ENCODE measurements at places on chromosomes 3 and 15.

GRCh38 chr3:39937315-39937714 lies 127.9 kb downstream of the MYRIP start:
- no peak for DNase-seq

DNA sequence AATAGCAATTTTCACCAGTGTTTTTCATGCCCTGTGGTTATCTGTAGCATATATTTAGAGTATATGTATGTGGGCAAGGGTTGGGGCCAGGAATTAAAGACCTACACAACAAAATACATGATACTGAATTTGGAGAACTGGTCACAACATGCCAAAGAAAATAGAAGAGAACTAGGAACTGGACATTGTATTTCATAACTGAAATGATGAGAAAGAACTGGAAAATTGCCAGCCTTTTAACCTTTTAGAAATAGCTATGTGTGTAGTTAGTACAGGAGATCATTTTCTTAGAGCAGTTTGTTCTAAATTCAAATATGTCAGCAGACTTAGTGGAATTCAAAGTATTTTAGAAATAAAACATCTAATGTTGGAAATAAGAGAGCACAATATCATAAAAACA lies 227.1 kb upstream of the CGNL1 start:
- DNase-seq = no peak

DNA sequence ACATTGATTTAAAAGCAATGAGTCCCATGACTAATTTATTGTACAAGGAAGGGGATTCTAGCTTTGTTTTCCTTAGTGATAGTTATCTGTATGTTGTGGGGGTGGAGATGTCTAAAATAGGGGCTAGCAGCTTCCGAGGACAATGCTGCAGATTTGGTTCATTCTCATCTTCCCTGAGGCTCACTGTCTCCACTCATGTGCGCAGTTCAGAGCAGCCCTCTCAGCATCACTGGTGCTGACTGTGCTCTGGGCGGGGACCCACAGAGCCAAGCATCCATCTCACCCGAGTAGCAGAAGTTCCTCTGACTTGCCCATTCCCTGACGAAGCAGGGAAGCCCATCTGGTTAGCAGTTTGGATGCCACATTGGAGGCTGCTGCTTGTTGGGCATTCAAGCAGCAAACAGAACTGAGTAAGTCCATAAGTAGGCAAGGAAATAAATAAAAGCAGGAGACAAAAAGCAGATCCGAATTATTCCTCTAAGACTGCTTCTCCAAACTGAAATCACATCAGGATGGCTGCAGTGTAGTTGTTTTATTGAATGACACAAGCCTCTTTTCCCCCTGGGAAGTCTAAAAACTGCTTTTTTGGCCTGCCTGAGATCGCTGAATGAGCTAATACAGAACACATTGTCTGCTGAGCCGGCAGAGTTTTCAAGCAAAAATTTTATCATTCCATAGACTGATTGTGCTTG lies 27.5 kb downstream of the RARB start:
- no peak for DNase-seq

DNA sequence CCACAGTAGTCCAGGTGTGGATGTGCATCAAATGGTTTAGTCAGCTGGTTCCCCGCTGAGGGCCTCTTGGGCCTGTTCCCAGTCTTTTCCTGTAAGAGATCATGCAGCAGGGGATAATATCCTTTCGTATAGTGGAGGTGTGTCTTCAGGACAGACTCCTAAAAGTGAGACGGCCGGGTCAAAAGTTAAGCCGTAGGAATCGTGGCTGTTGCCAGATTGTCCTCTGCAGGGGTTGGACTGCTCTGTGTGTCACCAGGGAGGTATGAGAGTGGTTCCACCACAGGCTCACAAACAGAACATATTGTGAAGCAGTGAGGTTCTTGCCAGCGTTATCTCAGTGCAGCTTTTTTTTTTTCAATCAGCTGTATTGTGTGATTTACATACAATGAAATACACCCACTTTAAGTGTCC lies 95.0 kb downstream of the VGLL4 start:
- DNase-seq = no peak

DNA sequence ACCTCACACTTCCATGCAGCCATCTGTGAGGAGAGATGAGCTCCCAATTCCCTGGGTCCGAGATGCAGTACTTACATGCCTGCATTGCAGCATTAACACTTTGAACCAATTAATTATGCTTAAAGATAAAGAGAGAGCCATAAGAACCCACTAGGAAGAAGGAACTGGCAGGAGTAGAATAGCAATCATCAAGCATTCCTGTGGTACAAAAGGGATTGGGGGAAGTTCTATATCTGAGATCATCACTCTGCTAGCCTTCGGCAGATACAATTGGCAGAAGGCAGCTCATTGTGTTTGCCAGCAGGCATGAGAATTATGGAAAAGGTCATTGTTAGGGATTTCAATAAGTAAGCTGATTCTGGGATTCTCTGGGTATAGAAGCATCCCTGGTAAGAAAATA lies 891.4 kb downstream of the NTRK3 start:
- no peak for DNase-seq

GRCh38 chr3:172365028-172365567 lies 83.2 kb downstream of the GHSR start:
- DNase-seq = no peak

GRCh38 chr3:111593666-111594065 lies 1.5 kb downstream of the ZBED2 start:
- DNase-seq = no peak

DNA sequence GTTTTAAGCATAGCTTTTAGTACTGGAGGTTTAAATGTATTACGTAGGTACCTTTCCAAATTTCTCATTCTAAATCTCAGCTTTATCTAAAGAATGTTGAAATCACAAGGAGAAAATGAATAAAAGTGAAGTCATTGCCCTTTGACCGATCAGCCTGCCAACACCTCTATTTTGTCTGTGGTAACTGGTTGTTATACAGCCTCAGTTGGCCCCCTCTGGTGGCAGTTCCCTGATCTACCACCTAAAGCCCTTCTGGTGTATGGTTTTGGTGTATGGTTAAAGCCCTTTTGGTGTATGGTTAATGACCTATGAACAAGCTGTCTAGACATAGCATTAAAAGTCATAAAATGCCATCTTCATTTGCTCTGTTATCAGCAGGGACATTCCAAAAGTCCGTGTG lies 378.2 kb upstream of the AZI2 start:
- no peak for DNase-seq

DNA sequence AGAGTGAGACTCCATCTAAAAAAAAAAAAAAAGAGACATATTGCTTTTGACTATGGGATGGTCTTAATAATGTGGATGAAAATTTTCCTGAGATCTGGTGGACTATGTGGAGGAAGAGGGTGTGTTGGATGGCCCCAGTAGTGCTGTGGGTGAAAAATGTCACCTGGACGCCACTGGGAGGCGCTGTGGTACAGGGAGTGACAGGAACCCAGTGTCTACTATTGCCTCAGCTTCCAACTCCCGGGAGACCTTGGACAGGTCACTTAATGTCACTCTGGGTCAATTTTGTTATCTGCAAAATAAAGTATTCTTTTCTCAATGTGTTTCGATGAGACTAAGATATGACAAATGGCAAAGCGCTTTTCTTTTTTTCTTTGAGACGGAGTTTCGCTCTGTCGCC lies 27.7 kb upstream of the DCP1A start:
- peak; percentile 32 for DNase-seq

GRCh38 chr3:32285891-32286290 lies 47.4 kb downstream of the CMTM8 start:
- DNase-seq = no peak

- no peak for DNase-seq
These were observed 20.2 kb downstream of the RAF1 start for GRCh38 chr3:12643724-12644123.

DNA sequence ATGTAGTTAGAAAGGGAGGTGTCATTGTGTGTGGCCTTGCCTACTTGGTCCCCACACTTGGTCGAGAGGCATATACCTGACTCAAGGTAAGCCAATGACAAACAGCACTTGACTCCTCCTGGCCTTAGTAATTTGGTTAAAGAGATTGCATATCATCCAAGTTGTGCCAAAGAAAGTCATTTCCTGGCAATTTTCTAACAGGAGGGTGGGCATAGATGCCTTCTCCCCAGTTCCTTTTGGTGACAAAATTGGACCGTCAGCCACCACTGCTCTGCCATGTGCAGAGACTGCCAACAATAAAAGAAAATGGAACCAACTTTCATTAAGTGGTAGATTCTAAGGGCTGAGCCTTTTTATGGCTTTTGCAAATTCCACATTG lies 7.9 kb upstream of the LEKR1 start:
- no peak for DNase-seq

DNA sequence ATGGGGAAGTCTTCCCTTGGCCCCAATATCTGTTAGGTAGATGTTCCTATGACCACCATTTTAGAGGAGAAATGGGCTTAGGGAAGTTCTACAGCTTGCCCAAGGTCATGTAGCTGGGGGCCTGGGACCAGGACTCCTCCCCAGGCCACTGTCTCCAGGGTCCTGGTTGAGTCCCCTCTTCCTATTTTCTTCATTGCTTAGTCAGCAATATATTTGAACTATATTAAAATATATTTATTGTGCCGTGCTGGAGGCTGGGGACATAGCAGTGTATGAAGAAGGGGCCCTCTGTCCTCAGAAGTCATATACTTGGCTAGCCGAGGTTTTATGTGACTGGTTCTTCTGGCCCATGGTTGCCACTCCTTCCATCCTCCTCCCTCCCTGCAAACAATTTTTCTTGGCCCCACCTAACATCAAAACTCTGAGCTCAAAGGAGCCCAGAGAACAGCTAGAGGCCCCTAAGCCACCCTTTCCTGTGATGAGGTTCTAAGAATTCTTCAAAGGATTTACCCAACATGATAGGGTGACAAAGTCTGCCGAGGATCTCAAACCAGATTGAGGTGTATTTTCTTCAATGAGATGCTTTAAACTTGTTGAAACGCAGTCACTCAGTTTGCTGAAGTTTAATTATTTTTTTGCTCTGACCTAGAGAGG lies 121.2 kb upstream of the RASGRP1 start:
- DNase-seq = no peak

DNA sequence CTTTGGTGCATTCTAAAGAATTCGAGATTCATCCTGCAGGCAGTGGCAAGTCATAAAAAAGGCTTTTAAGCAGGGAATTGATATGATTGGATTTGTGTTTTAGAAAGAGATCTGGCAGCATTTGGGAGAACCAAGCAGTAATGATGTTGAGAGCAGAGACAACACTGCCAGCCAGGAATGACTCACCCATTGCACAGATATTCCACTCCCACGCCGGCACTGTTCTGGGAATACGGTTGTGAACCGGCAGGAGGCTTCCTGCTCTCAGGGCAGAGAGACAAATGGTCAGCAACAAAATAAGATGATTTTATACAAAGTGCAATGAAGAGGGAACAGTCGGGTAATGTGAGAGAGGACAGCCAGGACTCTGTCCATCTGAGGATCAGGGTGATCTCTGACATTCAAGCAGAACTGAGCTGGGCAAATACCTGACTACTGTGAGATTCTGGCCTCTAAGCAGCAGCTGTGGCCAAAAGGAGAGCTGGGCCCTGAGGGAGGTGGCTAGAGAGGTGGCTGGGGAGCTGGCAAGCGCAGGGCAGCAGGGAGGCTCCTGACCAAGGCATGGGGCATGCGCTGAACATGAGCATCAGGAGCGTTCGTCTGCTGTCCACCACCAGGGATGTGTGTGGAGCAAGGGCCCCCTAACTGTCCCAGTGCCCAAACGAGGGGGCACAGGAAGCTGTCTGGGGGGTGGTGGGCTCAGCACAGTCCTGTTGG lies 56.1 kb upstream of the PLXNA1 start:
- no peak for DNase-seq

DNA sequence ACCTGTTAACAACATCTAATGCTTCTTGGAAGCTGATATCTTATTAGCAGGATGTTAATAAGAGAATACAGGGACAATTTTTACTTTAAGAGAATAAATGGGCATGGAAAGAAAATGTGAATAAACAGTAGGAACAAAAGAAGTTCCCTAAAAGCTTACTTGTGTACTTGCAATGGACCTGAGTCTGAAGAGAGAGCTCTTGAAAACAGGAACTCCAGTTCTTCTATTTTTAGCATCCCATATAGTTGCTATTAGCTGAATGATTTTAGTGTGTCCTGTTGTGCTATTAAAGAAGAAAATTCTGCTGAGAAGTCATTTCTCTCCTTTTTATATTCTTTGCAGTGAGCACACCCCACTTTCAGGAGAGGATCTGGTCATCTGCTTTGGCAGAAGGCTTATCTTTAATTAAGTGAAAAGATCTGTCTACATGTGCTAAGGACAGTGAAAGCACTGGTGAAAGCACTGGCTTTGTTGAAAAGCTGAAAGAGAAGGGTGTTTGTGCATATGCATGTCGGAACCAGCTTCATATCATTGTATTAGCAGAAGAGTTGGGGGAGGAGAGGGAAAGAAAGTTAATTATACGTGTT lies 1.4 kb upstream of the ST3GAL6 start:
- DNase-seq = no peak

GRCh38 chr15:85993116-85993515 lies 86.6 kb upstream of the AGBL1 start:
- no peak for DNase-seq

Measured in activated CD8-positive, alpha-beta memory T cell treated with anti-CD3 and anti-CD28 coated beads, Interleukin-2, amount 50 U/mL, for 4 hours (primary cell).